T47D (cell line): ENCODE measurements at places on chromosomes 13 and 19.

GRCh38 chr19:53865918-53866864 lies 1.5 kb upstream of the MYADM start:
- DNase-seq = peak; percentile 57

GRCh38 chr19:343941-344624 lies 513 bp downstream of the MIER2 start:
- peak; percentile 60 for DNase-seq

DNA sequence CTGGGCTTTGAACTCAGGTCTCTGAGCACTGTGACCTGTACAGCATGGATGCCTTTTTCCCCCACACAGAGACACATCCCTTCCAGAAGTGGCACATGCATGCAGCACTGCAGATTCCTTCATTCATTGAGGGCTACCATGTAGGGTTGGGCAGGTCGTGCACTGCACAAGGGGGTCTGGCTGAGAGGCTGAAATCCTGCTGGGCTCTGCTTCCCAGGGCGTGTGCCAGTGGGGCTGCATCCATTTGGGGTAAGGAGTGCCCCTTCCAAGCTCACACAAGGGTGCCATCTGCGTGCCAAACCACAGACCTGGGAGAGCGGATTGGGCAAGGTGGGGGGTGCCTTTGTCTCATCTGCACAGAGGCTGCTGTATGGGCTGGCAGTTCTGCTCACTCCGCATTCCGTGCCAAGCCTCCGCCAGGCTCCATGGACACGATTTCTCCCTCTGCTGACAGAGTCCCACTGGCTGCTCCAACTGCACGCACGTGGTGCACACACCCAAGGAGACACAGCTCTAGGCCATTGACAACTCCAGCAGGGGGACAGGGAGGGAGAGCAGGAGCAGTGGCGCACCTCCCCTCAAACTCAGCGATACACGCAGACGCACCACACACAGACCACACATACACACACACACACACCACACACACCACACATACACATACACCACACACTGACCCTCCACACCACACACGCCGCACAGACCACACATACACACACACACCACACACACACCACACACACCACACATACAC lies 4.5 kb upstream of the SHISA7 start:
- peak; percentile 78 for DNase-seq

- no peak for DNase-seq
These were observed 117.5 kb downstream of the ATP8A2 start for GRCh38 chr13:25489238-25489637.

GRCh38 chr19:39017026-39017425 lies 15.3 kb downstream of the FBXO27 start:
- no peak for DNase-seq

DNA sequence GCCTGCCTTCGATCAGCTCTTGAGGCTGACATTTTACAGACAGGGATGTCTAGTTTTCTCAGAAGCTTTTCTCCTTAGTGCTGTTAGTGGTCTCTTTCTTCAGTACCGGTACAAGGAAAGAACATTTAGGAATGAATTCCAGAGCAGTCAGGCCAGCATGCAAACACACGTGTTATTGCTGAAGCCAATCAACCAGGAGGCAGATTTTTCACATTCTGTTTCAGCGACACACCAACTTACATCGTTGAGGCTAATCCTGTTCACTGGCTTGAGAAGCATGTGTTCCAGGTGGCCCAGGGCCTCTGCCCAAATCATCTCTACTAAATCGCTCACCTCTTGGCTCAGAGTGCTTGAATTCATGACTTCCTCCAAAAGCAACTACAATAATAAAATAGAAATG lies 19.2 kb downstream of the PARP4 start:
- DNase-seq = no peak

- DNase-seq = no peak
These were observed 126.7 kb downstream of the FOXO1 start for GRCh38 chr13:40539576-40540327.

GRCh38 chr13:24540236-24541126 lies 27.9 kb upstream of the PARP4 start:
- DNase-seq = peak; percentile 3

GRCh38 chr13:98959786-98960605 lies 17.9 kb downstream of the DOCK9 start:
- no peak for DNase-seq

- DNase-seq = no peak
These were observed 687 bp downstream of the ILF3 start for GRCh38 chr19:10654610-10655456.

GRCh38 chr13:23921451-23921888 lies 24.2 kb upstream of the C1QTNF9B start:
- DNase-seq = peak; percentile 61

DNA sequence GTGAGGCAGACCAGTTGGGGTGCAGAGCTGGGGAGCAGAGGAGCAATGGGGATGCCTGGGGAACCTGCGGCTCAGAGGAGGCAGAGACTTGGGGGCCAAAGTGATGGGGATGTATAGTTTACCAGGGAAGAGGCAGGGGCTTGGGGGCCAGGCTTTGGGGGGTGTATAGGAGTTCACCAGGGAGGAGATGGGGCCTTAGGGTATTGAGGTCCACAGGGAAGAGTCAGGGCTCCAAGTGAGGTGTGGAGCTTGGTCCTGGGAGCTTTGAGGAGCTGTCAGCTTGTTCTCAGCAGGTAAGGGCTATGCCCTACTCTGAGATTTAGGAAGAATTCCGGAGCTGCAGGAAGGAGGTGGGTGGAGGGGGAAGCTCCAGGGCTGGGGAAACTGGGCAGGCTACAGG lies 10.8 kb downstream of the TNFAIP8L1 start:
- no peak for DNase-seq

DNA sequence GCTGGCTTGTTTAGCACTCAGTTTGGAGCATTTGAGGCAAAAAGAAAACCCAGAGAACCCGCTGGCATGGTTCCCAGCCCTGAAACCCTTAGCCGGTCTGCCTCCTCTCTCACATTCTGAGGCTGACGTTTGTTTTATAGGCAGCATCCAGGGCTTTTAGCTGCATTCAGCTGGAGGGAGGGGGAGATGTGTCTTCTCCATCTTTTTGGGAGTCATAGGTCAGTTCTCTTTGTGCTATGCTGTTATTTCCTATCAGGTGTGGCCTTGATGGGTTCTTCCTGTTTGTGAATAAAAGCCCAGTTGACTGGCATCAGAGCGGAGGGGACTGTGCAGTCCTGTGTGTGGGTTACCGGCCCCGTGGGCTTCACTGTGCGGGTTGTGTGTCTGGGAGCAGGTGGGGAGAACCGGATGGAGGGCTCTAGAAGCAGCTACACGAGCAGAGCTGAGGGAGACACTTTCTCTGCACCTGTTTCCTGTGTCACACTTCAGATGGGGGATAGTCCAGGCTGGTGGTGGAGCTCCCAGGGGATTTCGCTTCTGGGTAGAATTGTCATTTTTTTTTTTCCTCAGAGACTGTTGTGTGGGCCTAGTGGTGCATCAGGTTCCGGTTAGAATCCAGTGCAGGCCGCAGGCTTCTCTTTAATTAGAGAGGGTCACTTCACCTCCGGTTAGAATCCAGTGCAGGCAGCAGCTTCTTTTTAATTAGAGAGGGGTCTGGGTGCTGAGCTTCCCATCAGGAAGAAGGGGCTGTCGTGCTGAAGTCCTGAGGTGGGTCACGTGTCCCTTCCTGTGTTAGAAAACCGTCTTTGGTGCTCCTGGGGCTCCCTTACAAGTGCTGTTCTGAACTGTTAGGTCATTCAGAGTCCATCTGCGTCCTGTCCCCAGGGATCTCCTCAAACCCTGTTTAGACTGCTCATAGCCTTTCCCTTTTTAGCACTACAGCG lies 69.6 kb downstream of the ARHGEF7 start:
- DNase-seq = no peak

DNA sequence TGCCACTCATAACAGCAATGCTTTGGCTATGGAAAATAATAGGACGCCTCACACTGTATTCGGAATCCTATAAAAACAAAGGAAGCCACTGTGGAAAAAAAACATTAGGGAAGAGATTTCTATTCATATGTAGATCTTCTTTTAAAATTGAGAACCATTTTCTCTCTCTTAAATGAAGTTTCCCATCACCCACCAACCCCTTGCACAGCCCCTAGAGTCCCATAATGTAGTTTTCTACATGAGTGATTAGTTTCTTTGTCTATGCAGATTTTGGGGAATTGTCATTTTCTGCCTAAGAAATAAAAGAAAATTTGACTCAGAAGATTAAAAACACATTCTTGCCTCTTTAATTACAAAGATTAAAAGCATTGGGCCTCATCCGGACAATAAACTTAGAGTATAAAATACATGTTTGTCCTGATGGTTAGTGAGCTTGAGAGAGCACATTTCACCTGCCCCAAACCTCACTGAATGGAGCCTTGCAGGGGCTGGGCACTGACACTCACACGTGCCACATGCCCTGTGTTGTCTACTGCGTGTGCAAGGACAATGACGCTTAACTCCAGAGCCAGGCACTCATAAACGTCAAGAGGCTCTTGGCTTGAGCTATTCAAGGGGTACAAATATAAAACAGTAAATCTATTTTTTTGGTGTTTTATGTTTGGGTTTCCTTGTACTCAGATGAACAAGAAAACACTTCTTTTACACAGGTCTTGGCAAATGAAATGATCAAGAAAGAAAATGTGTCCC lies 40.0 kb upstream of the KL start:
- DNase-seq = no peak

GRCh38 chr13:24306632-24307031 lies 2.7 kb upstream of the C1QTNF9 start:
- peak; percentile 18 for DNase-seq

GRCh38 chr19:22515435-22515834 lies 93.3 kb upstream of the ZNF98 start:
- no peak for DNase-seq

- no peak for DNase-seq
These were observed 43.8 kb downstream of the COG6 start for GRCh38 chr13:39699274-39699673.

- DNase-seq = no peak
These were observed 262.6 kb upstream of the RXFP2 start for GRCh38 chr13:31476753-31477152.

- DNase-seq = no peak
These were observed 1494.9 kb upstream of the MIR17HG start for GRCh38 chr13:89852570-89852969.

- DNase-seq = no peak
These were observed 401 bp upstream of the ZNF765 start for GRCh38 chr19:53394522-53394973.

DNA sequence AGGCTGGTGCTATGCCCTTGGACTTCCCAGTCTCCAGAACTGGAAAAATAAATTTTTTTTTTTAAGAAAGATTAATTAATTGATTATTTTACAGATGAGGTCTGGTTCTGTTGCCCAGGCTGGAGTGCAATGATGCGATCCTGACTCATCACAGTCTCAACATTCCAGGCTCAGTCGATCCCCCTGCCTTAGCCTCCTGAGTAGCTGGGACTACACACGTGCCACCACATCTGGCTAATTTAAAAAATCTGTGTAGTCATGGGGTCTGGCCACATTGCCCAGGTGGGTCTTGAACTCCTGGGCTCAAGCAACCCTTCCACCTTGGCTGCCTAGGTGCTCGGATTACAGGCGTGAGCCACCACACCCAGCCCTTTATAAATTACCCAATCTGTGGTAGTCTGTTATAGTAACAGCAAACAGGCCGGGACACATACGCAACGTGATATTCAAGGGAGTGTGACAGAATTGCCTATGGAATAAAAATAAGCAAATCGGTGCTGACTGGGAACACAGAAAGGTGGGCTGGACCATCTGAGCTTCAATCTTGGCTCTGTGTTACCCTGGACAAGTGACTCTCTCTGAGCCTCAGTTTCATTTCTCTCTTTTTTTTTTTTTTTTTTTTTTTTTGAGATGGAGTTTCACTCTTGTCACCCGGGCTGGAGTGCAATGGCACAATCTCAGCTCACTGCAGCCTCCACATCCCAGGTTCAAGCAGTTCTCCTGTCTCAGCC lies 42.8 kb downstream of the PIN1 start:
- DNase-seq = no peak

DNA sequence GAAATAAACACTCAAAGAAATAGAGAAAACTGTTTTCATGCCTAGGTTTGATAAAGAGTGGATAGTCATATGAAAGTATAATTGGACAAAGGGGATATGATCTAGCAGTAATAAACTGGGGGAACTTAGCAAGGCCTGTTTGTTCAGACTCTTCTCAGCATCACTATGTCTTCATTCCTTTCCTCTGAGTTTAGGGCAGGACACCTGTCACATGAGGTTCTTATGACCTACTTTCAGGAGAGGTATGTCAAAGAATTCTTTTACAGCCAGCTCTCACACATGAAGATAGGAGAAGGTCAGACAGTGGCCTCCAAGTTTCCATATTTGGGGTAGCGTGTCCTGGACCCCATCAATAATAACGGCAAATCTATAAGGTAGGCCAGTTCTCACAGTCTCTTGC lies 11.4 kb upstream of the RFXAP start:
- no peak for DNase-seq

GRCh38 chr19:33396701-33397535 lies 23.4 kb downstream of the CEBPG start:
- no peak for DNase-seq

DNA sequence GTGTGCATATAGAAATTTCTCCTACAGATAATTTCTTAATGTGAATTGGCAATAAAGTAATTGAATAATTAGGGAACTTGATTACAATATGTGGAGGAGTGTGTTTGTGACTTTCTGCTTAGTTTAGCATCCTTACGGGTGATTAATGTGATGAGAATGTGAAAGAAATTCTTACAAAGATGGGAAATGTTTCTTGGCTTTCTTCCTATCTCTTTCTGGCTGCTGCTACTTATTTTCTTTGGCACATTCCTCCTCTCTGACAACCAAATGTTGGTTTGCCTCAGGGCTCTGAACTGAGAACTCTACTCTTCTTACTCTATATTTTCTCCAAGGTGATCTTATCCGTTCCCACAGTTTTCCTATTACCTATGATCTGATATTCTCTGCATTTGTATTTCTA lies 300.1 kb downstream of the TBC1D4 start:
- DNase-seq = no peak

- DNase-seq = no peak
These were observed 14.0 kb downstream of the CEACAM16 start for GRCh38 chr19:44712864-44713515.

DNA sequence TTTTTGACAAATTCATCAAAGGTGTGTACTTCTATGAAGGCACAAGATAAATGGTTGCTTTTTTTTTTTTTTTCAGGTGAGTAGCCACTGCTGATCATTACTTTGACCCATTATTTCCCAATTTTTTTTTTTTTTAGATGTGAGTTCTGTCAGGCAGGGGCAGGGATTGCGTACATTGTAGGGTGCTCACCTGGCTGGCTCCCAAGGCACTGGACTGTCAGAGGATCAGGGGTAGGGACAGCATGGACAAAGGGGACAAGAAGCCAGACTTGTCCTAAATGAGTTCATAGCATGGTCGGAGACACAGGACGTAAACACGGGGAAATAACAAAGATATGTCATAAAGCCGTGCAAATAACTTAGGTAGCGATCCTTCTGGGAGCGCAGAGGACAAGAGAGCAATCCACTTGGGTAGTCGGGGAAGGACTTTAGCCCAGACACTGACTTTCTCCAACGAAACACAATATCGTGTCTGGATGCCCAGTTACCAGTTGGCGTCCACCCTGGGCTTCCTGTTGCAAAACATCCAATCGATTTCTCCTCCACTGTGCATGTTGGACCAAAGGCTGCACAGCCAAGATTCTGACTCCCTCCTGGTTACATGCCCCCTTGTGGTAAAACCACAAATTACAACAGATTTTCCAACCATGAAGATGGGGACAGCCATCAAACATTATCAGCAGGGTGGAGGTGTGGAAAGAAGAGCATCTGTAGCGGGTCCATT lies 27.5 kb upstream of the KATNAL1 start:
- no peak for DNase-seq
